ENCODE measurements at places on chromosomes 4 and X.

- DNase-seq, result no peak
Observed at GRCh38 chrX:150643271-150643670, 49.9 kb upstream of the MTMR1 start.

DNA sequence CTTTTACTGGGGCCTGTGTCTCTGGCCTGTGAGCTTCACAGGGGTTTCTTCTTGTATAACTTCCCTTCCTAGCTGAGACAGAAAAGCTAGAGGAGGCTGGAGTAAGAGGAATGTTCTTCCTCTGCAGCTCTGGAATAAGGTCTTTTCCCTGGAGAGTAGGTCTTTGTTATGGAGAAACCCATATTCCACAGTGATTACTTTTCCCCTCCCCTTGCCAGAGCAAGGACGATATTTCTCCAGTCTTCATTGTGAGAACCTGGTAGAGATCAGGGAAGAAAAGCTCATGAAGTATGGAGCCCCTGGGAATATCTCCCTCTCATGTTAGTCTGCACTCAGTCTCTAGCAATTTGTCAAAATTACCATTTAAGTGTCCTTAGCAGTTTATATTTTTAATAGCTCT, 18.7 kb upstream of the GLRB start:
- no peak for DNase-seq

- no peak for DNase-seq
Observed at GRCh38 chrX:41692162-41692749, 3.5 kb downstream of the GPR34 start.

- no peak for DNase-seq
Observed at GRCh38 chr4:84733343-84734033, 150.6 kb downstream of the CDS1 start.

DNA sequence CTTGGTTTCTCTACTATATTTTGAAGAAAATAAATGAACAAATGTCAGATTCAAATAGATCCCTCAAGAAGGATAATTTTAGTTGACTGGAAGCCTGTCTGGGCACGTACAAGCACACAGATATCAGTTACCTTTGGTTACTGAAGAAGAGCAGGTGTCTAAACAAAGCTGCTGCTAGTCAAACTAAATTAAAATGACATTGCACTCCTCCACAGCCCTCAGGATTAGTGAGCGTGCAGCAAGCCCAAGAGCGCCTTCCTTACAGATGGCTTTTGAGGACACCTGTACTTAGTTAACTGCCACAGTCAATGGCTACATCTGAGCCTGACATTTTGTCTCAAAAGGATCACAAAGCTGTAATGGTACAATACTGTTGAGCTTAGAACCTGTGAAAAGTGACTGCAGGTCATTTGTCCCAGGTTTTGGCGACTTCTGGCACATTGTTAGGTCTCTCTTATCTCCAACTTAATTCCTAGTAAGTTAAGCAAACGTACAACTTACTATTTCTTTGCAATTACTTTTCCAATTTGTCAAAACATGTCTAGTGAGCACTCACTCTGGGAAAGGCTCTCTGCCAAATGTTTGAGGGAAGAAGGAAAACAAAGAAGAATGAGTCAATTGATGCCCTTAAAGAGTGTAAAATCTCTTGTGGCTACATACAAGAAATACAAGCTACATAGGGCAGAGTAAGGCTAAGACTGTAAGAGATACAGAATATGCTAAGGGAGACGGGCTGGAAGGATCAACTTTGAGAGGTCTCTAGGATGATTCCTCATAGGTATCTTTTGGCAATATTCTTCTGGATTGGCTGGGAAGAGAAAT, 25.6 kb upstream of the DAPP1 start:
- DNase-seq, result no peak

Measured in activated CD8-positive, alpha-beta memory T cell treated with anti-CD3 and anti-CD28 coated beads for 1 hour (primary cell).